Fibroblast of skin of right quadriceps (primary cell): ENCODE measurements at places on chromosomes 1 and 21.

GRCh38 chr1:203456577-203456976, 19.0 kb upstream of the PRELP start:
- no peak for DNase-seq

DNA sequence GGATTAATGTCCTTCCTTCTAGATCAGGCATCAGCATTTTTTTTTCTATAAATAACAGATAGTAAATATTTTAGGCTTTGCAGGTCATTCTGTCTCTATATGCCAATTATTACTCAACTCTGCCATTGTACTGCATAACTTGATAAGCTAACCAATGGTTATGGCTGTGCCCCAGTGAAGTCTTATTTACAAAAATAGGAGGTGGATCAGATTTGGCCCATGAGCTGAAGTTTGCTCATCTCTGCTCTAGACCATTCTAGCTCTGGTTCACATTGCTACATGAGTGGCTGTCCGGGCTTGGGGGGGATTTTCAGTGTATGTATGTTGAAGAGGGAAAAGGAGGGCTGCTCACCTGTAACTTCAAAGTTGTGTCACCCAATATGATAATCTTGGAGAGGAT, 10.1 kb downstream of the RAB7B start:
- no peak for DNase-seq

DNA sequence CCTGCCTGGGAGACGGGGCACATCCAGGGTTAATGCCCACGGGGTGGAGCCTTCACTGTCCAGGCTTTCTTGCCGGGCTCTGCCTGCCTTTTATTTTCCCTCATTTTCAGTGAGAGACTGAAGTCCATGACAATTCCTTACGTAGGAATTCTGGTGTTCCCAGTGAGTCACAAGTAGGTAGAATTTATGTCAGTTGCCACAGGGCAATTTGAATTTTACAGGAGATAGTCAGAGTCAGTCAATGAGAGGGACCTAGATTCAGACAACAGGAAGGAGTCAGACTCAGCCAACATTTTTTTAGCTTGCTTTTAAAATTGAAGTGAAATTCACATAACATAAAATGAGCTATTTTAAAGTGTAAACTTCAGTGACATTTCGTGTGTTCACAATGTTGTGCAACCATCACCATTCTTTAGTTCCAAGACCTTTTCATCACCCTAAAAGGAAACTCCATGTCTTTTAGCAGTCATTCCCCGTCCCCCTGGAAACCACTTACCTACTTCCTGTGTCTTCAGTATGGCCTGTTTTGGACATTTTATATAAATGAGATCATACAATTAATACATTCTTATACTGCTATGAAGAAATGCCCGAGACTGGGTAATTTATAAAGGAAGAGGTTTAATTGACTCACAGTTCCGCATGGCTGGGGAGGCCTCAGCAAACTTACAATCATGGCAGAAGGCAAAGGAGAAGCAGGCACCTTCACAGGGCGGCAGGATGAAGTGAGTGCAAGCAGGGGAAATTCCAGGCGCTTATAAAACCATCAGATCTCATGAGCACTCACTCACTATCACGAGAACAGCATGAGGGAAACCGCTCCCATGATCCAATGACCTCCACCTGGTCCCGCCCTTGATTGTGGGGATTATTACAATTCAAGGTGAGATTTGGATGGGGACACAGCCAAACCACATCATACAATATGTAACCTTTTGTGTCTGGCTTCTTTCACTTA, 14.6 kb downstream of the AJAP1 start:
- peak; percentile 92 for DNase-seq

GRCh38 chr1:150927624-150928023, 1.5 kb downstream of the SETDB1 start:
- no peak for DNase-seq

GRCh38 chr21:35204850-35205541, 155.9 kb upstream of the RUNX1 start:
- DNase-seq = peak; percentile 82

- peak; percentile 29 for DNase-seq
Observed at GRCh38 chr1:3453891-3454810, at the start of gene ARHGEF16. Gene ARHGEF16, plus strand, starts transcription at chr1:3454665. Its CDS starts 8,420 bp downstream, at chr1:3463085.

DNA sequence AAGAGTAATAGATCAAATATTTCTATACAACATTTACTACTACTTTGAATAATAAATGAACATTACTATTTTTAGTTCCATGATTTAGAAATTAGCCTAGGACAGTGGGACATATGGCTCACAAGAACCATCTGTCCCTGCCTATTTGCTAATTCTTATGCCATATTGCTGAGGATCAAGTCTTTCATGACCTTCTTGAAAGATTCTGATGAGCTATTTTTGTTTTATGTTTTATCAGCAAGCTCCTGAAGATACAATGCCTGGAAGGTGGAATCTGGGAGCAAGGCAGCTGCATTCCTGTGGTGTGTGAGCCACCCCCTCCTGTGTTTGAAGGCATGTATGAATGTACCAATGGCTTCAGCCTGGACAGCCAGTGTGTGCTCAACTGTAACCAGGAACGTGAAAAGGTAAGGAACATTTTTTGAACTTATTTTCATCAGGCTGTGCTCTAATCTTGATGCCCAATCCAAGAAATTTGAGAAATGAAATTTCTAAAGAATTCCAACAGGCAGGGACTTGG, 326.7 kb downstream of the PAPPA2 start:
- DNase-seq = peak; percentile 73

- no peak for DNase-seq
Observed at GRCh38 chr1:47669081-47669585, 231.3 kb downstream of the FOXD2 start.

- no peak for DNase-seq
Observed at GRCh38 chr1:221514806-221515205, 227.1 kb downstream of the DUSP10 start.

GRCh38 chr1:97433094-97433823, 487.6 kb downstream of the DPYD start:
- peak; percentile 92 for DNase-seq

GRCh38 chr1:168069384-168069783, 67.3 kb downstream of the GPR161 start:
- no peak for DNase-seq

GRCh38 chr1:40034869-40035268, 5.7 kb upstream of the CAP1 start:
- no peak for DNase-seq

DNA sequence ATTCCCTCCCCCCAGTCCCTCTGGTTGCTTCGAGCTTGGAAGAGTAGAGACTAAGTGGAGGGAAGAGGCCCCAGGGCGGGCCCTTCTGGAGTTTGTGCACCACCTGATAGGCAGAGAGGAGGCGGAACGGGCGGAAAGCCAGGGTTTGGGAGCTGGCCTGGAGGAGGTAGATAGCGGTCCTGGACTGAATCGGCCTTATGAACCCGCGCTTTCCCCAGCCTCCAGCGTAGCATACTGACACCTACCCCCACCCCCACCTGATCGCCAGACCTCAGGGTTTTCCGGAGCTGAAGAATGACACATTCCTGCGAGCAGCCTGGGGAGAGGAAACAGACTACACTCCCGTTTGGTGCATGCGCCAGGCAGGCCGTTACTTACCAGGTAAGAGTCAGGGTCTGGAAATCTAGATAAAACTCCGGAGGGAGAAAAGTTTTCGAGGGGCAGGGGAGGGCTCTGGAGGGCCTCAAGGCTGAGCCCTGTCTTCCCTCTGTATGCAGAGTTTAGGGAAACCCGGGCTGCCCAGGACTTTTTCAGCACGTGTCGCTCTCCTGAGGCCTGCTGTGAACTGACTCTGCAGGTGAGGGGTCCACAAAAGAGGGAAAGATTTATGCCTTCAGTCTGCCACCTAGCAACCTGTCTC, 705 bp downstream of the UROD start:
- peak; percentile 22 for DNase-seq

GRCh38 chr1:221793439-221794078, 51.7 kb upstream of the DUSP10 start:
- no peak for DNase-seq

- peak; percentile 57 for DNase-seq
Observed at GRCh38 chr21:44845418-44846223, 27.8 kb upstream of the SUMO3 start.

DNA sequence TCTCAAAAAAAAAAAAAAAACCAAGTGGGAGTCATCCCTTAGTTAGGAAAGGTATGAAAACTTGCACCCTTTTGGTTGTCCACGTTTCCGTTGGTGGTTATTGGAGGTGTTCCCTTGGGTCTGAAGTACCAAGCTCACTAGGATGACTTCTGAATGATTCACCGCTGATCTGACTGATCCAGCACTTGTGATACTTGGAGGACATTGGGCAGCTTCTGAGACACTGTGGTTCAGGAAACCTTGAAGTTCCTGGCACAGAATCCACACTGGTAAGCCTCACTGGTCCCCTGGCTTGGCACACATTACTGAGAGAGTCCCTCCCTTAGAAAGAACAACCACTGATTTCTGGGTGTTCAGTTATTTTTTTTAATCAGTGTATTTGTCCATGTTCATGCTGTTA, 91.9 kb downstream of the RYR2 start:
- no peak for DNase-seq

- peak; percentile 58 for DNase-seq
Observed at GRCh38 chr1:59695252-59695651, 119.5 kb upstream of the HOOK1 start.

- DNase-seq = no peak
Observed at GRCh38 chr1:205824180-205824579, 11.2 kb upstream of the SLC41A1 start.

GRCh38 chr1:237258871-237259270, 216.9 kb downstream of the RYR2 start:
- DNase-seq = no peak

DNA sequence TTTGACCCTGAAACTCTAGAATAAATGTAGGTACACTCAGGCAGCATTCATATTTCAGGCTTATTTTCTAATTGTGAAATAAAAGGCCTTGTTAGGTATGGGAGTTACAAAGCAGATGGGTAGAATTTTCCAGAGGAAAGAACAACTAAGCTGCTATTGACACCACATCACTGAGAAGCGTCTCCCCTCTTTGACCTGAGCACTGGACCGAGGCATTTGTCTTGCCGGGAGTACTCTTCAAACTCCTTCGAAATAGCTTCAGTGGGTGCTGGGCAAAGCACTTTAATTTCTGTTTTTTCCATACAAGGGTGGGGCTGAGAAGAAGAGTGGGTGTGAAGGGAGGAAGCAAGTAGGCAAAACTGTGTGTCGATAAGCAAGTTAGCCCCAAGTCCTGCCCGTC, 36.4 kb downstream of the ABCA4 start:
- no peak for DNase-seq

- DNase-seq = no peak
Observed at GRCh38 chr1:64975740-64976139, 9.4 kb upstream of the JAK1 start.

GRCh38 chr1:76951153-76951552, 83.9 kb downstream of the ST6GALNAC5 start:
- peak; percentile 64 for DNase-seq

DNA sequence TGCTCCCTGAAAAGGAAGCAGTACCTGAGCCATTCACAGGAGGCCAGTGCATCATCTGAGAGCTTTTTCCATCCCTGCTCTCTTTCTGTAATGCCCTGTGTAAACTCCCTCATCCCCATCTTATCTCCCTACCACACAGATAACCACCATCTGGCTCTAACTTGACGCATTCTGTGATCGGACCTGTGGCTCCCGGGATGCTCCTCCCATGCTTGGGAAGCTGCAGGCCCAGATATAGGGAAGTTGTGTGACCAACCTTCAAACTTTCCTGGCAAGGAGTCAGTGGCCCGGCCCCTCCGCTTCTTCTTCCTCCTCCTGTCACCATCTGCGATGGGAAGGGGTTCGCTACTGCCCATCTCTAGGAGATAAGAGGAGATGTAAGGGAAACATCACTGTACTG, 21.1 kb downstream of the MKNK1 start:
- no peak for DNase-seq

- no peak for DNase-seq
Observed at GRCh38 chr21:43306391-43306790, 120.5 kb downstream of the SIK1 start.
